NCI-H1092 treated with DMSO at 0.1 percent for 48 hours (cell line): ENCODE measurements at places on chromosomes 2 and 18.

- DNase-seq: no peak
These were observed 99.8 kb downstream of the ALK start for GRCh38 chr2:29821591-29821990.

GRCh38 chr2:190302052-190302451 lies 17.6 kb downstream of the HIBCH start:
- no peak for DNase-seq

DNA sequence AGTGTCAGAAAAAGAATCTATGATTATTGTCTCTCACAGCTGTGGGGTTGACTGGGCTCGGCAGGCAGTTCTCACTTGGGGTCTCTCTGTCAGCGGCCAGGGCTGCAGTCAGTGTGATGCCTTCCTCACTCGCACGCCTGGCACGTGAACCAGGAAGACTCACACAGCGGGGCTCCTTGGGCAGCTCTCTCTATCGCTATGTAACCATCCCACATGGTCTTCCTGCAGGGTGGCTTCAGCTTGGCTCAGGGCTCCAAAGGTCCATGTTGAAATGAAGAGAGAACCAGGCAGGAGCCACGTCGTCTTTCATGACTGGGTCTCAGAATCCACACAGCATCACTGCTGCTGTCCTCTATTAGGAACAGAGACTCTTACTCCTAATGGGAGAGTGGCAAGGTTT lies 30.6 kb upstream of the SLC1A4 start:
- DNase-seq: no peak

DNA sequence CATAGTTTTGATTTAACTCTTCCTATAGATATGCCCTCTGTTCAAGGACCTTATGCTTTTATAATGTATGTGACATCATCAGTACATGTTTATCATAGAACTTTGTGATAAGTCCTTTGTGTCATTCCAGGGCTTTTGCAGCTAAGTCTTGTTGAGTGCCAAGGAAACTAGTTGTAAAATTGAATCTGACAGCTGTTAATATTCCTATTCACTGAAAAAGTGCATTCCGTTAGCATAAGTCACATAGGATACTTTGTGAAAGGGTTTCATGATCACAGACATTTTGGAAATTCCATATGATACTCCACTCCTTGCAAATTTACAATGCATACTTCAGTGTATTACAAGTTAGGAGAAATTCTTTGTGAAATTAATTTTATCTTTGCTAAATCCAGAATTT lies 503.4 kb downstream of the CCDC85A start:
- DNase-seq: no peak

DNA sequence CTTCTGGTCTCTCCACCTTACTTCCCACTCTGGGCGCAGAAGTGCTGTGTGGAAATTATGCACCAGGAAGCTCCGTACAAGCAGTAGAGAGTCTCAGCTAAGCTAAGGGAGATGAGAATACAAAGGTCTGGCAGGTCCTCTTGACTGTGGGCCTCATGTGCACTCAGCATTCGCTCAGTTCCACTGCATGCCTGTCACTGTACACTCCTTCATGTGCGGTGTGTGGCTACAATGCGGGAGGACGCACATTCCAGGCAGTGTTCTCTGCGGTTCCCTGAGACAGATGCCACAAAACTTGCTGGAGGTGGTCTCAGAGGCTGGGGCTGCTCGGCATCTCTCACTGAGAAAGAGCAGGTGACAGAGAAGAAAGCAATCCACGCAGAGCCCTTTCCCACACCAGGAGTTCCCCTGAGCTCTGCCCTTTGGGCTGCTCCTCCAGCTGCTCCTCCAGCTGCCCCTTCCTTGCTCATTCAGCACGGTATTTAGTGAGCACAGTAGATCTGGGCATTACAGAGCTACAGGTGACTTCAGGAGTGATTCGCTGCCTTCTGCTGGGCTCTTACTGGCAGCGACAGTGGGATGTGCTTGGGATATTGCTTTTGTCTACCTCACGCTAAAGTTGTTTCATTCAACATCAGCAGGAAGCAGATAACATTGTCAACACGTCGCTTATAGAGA lies 176.6 kb downstream of the SH3RF3 start:
- peak; percentile 23 for DNase-seq

GRCh38 chr2:238597638-238598528 lies 171.2 kb downstream of the ASB1 start:
- no peak for DNase-seq
